WTC11 (cell line): ENCODE measurements at places on chromosomes 11 and 22.

DNA sequence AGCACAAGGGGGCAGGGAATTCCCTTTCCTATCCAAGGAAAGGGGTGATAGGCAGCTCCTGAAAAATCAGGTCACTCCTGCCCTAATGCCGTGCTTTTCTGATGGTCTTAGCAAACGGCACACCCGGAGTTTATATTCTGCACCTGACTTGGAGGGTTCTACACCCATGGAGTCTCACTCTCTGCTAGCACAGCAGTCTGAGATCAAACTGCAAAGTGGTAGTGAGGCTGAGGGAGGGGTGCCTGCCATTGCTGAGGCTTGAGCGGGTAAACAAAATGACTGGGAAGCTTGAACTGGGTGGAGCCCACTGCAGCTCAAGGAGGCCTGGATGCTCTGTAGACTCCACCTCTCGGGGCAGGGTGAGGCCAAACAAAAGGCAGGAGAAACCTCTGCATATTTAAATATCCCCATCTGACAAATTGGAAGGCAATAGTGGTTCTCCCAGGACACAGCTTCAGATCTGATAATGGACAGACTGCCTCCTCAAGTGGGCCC, 194.7 kb downstream of the OR4A47 start:
- no peak for DNase-seq

GRCh38 chr11:34344410-34344767, 13.4 kb downstream of the ABTB2 start:
- no peak for DNase-seq

- peak; percentile 35 for DNase-seq
These were observed 1.3 kb upstream of the KMT5B start for GRCh38 chr11:68214173-68215086.

DNA sequence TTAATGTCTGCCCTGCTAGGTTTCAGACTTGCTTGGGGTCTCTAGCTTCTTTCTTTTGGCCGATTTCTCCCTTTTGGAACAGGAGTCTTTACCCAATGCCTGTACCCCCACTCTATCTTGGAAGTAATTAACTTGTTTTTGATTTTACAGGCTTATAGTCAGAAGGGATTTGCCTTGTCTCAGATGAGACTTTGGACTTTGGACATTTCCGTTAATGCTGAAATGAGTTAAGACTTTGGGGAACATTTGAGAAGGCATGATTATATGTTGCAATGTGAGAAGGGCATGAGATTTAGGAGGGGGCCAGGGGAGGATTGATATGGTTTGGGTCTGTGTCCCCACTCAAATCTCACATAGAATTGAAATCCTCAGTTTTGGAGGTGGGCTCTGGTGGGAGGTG, 5.1 kb downstream of the KDM4F start:
- DNase-seq, result no peak

GRCh38 chr22:39185601-39186012, 33.1 kb upstream of the CBX7 start:
- no peak for DNase-seq

GRCh38 chr11:120666121-120666639, 154.6 kb downstream of the GRIK4 start:
- peak; percentile 42 for DNase-seq
